ENCODE measurements at places on chromosomes 4 and X.

DNA sequence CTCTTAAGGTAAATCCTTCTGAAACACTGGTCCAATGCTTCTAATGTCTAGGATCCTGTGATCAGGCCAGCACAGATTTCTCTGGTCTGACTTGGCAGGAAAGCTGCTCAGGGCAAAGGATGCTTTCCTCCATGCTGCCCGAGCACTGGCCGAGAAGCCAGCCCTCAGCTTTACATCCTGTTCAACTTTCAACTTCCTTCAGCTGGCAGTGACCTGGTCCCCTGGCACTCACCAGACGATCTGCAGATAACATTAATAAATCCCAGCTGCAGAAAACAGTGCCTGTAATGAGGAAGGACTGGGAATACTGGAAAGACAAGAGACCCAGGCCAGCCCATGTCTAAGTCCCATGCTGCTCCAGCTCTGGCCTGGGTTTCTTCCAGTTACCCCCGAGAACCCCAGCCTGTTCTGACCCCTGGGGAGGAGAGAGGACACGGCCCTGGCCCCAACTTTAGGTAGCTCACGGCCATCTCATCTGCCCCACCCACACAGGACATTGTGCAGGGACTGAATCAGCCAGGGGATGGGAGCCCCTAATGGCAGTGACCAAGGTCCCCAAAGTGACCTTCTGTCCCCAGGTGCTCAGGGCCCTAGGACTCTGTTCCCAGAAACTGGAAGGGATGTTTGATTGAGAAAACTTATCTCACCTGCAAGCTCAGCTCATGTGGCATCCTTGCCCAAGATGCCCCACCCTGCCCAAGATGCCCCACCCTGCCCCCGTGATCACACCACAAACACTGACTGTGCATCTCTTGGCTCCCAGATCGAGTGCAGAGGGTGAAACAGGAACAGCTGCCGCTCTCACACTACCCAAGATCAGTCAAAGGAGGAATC, 28.0 kb downstream of the JAKMIP1 start:
- DNase-seq: no peak

- DNase-seq: no peak
Measured at GRCh38 chr4:162981823-162982222, 184.9 kb downstream of the NAF1 start.

GRCh38 chr4:86640469-86640868, 46.4 kb downstream of the PTPN13 start:
- DNase-seq: no peak

DNA sequence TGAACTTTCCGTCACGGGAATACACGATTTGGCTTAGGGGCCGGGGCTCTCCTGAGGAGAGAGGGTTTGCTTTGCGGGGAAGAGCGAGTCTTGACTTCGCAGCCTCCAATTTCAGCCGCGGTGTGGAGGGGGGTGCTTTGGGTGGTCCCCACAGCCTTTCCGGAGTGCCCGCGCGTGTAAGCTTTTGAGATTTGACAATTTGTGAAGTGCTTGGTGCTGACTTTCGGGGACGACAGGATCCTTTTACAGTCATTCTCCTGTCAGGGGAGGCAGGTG, 355 bp downstream of the SCML1 start:
- no peak for DNase-seq

- no peak for DNase-seq
Measured at GRCh38 chr4:117357866-117358265, 272.5 kb upstream of the TRAM1L1 start.

GRCh38 chr4:6573986-6574746, 823 bp upstream of the MAN2B2 start:
- no peak for DNase-seq

DNA sequence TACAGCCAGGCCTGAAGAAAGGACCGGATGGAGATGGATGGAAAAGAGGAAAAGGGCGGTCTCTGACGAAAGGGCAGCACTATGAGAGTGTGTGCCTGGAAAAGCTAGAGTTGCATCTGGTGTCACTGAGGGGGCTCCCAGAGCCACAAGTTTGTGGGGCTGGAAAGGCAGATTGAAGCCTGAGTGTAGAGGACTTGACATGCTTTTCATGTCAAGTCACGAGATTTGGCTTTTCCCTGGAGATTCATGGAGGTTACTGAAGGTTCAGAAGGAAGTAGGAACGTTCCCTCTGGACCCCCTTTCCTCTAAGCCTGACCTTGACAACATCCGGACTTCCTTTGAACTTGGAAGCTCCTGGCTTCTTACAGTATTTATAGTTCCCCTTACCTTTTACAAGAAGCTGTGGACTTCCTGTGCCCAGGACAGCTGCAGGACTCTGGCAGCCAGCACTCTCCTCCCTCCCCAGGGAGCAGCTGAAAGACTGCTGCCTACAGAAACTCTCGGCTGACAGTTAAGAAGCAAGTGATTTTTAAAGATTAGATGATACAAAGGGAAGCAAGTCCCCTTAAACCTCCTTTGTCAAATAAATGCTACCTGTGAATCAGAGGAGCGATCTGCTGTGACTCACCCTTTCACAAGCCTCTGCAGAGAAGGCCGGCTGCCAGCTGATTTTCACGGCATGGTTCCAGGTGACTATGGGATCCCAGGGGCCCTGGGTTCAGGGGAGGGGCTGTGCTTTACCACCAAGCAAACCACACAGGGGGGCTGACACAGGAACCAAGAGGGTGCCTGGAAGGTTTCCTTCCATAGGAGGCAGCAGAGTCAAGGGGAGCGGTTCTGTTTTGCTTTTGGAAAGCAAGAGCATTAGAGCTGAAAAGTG, 72.9 kb upstream of the STIM2 start:
- DNase-seq: peak; percentile 63

- DNase-seq: no peak
Measured at GRCh38 chr4:169632896-169633295, 12.5 kb downstream of the CLCN3 start.

GRCh38 chr4:180993244-180993836, 1249.9 kb upstream of the TENM3 start:
- no peak for DNase-seq

DNA sequence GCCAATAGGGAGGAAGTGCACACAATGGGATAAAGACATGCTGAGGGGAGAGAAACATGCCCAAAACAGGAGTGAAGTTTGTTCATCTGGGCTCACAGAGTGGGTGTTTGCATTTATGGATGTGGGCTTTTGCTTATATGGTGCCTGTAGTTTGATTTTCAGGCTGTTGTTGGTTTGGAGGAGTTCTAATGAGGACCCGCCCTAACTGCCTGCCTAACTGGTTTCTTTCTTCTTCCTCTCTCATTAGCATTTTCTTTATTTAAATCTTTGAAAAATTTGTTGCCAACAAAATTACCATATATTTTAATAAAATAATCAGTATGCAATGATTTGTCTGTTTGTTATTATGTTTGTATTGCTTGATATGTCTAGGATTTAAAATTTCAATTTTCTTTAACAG, 1965.8 kb downstream of the C4orf33 start:
- no peak for DNase-seq

DNA sequence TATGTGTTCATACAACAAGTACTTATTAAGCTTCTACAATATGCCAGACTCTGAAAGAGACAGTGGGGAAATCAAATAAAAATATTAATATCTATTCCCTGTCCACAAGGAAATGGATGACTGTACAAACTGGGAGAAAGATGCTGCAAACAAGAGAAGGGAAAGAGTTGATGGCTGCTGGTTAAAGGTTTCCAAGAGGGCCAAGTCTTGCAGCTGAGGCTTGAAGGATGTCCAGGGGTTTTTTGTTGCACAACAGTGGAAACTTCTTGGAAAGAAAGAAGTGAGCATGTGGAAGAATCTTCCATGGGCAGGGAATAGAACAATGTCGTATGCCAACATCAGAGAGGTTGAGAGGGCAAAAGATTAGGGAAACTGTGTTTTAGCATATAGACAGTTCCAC, 95.8 kb downstream of the MID1 start:
- no peak for DNase-seq

- DNase-seq: no peak
Measured at GRCh38 chr4:114727461-114727860, 128.9 kb downstream of the UGT8 start.

DNA sequence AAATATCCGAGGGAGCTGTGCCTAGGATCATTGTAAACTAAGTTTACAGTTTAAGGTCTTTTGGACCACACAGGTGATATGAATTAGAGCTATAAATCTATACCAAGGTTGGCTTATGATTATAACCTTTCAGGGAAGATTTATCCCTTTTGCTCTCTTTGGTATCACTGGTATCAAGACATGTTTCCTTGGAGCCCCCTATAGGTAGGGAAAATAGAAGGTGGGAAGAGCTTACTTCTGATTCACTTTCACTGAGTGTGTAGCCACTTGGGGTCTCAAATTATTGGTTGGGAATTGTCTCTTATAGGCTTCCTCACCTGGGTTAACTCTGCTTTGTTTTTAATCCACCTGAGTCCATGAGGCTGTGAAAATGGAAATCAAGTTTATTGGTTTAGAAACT, 262.1 kb upstream of the NR3C2 start:
- DNase-seq: no peak

DNA sequence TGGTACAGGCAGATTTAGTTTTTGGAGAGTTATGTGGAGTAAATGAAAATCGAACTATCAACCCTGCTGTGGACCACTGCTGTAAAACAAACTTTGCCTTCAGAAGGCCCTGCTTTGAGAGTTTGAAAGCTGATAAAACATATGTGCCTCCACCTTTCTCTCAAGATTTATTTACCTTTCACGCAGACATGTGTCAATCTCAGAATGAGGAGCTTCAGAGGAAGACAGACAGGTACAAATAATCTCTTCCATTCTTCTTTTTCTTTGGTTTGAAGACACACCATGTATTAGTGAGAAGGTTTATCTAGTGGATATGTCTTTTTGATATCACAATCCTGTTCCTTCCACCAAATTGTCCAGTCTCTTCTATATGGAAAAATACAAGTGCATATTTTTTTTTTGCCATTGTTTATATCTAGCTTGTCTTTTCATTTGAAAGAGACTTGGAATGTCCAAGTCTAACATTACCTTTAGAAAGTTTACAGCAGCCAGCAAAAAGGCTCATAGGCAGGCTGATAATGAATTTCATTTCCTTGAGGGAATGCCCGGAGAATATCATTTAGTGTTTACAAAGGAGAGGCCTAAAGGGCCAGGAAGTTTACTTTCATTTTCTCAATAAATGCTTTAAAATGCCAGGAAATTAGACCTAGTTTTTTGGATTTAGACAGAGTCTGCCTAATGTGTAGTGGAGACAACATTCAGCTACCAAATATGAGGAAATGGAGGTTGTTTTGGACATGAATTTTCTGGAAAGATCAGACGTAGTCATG, 18.6 kb downstream of the AFM start:
- no peak for DNase-seq

- DNase-seq: no peak
Measured at GRCh38 chr4:177323416-177323815, 13.7 kb downstream of the NEIL3 start.

DNA sequence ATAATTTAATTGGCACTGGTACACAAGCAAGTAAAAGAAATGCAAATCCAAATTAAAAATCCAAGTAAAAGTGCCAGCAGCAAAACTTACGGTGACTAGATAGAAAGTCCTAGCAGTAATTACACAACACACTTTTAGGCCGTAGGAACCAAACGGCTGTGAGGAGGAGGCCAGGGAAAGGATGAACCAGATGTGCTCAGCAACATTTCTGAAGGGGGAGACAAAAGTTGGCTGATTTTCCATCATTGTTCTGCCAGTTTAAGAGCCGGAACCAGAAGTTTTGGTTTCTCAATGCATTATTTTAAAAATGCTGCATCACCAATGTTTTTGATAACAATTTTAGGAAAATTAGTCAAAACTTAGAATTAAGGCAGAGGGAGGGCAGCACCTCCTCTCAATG, 68.7 kb upstream of the ENPP6 start:
- DNase-seq: no peak

DNA sequence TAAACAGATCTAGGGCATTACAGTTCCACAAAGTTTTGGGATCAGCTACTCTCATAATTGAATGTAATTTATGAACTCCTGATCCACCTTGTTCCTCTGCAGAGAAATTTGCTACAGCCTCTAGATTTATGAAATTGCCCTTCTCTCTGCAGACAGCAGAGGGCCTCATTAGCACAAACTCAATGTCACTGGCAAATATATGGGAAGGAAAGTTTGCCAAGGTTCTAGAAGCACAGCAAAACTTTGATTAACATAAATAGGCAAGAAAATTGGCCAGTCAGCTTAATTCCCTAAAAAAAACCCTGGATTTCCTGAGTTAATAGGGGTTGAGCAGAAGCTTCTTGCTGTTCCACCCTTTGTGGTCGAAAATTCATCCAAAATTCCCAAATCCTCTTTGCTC, 31.5 kb downstream of the PRPS1 start:
- peak; percentile 26 for DNase-seq

DNA sequence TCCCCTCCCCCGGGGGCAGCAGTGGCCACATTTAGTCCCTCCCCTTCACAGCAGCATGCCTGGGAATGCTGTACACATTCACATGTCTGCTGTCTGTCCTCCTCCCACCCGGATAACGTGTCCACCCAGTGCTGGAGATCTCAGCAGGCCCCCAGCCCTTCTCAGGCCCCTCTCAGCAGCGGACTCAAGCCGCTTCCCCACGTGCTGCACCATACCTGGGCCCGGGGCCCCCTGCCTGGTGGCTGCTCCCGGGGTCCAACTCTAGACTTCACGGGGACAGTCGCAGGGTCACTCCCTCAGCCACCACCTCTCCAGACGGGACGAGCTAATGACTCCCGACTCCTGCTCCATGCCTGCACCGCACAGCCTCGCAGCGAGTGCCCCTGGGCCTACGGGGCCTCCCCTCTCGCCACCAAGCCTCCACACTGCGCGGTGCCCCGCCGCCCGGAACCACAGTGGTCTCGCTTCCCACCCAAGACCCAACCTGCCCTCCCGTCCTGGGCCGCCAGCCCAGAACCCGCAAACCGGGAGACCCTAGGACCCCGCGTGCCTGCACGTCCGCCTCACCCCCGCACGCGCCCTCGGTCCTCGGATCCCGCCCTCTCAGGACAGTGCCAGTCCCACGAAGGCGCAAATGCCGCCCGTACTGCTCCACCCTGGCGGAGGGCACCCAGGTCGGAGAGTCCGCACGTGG, 1.3 kb upstream of the PCGF3 start:
- DNase-seq: no peak

GRCh38 chr4:101224358-101225218, 122.7 kb downstream of the PPP3CA start:
- no peak for DNase-seq

DNA sequence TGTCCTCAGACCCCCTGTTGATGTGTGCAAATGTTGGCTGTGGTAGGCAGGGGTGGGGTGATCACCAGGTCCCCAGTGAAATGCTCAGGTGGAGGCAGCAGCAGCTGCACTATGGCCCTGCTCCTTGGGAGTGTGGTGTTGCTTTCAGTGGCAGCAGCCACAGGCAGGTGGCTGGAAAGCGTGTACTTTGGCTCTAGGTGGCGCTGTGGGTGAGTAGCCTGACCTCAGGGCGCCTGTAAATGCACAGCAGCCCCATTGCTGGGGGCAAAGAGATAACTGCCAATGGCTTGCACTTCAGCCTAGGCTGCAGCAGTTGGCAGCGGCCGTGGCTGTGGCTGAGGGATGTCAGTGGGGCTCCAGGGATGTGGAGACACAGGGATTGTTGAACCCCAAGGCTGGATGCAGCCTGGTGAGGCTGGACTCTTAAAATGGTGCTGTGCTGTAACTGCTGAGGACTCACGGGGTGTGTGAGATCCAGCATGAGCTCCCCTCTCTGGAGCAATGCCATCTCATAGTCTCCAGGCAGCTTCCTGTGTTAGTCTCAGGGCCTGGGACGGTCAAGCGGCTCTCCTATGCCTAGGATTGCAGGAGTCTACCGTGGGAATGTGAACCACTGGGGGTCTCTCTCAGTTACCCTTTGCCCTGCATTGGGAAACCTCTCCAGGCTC, 421.7 kb upstream of the HTR2C start:
- no peak for DNase-seq

- DNase-seq: no peak
Measured at GRCh38 chr4:128830906-128831503, 21.5 kb downstream of the JADE1 start.

Measured in RCC 7860 (cell line).